Astrocyte (in vitro differentiated cells and primary cell): ENCODE measurements at places on chromosomes 7 and 10. TPM values are rescaled to one million over a fixed set of nuclear protein-coding genes. Genes with fewer than 3 reads are reported as not detected.

STAG3 gene
- total RNA-seq = 0.34 and 0.36 TPM in 2 replicates

DNA sequence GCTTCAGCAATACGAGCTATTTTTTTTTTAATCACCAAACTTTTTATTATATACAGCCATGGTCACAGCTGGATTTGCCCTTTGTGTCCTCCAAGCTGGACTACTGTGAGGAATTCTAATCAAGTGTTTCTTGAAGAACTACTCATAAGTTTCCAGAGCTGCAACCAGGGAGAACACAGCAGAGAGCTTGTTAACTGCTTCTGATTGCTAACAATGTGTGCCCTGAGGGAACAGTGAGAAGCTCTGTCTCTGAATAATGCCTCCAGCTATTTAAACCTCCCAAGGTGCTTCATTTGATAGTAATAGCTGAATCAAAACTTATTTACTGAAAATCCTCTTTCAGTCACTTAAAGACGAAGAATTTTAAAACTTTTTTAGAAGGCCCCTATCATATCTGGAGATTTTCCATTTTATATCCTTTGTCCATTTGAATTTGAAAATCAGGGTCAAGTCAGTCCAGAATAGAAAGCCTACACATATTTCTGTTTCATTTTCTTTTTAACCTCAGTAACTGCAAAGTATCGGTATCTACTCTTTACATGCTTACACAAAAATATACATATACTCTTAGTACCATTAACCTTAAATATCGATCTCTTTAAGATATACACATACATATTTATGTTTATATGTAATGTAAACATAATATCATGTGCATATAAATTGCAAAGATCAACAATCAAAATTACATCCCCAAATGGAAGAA lies 1024.2 kb downstream of the GRM8 start:
- no peak overlapping the region for H3K4me3 ChIP-seq
- H3K27me3 ChIP-seq = no peaks in the 10 kb centered on the region
- H3K27ac ChIP-seq = no peak overlapping the region
- H3K4me1 ChIP-seq = no peaks in the 10 kb centered on the region
- DNase-seq = no peak

- peaks cover 78% of the 10 kb centered on the region for H3K36me3 ChIP-seq
- no peak overlapping the region for H3K27ac ChIP-seq
- peaks cover 3% of the 10 kb centered on the region for H3K4me1 ChIP-seq
- peak; percentile 49 for DNase-seq
Measured at GRCh38 chr7:143300959-143301935, 13.1 kb downstream of the CASP2 start.

- DNase-seq = no peak
- peaks cover 8% of the 10 kb centered on the region for H3K36me3 ChIP-seq
- H3K27me3 ChIP-seq = no peaks in the 10 kb centered on the region
- no peak overlapping the region for H3K27ac ChIP-seq
- H3K4me1 ChIP-seq = peaks cover 7% of the 10 kb centered on the region
- peak overlapping the region; percentile 86 for H3K4me3 ChIP-seq
Measured at GRCh38 chr10:68470300-68470699, 1.5 kb downstream of the DNA2 start.

- no peaks in the 10 kb centered on the region for H3K36me3 ChIP-seq
- H3K27ac ChIP-seq = no peak overlapping the region
- peaks cover 92% of the 10 kb centered on the region for H3K27me3 ChIP-seq
- H3K4me3 ChIP-seq = no peak overlapping the region
- DNase-seq = no peak
Measured at GRCh38 chr10:123140164-123140982, 4.6 kb downstream of the HMX3 start.

CAMK2B gene
- 0.18 TPM in 1 of 2 replicates, not detected in the other for total RNA-seq

GRCh38 chr10:16384021-16384420 lies 52.8 kb upstream of the PTER start:
- no peak for DNase-seq
- H3K27me3 ChIP-seq = no peaks in the 10 kb centered on the region
- no peak overlapping the region for H3K4me3 ChIP-seq
- H3K4me1 ChIP-seq = no peaks in the 10 kb centered on the region

KAT6B gene
- 21.6 and 21.7 TPM in 2 replicates for total RNA-seq

- no peaks in the 10 kb centered on the region for H3K27me3 ChIP-seq
- peaks cover 12% of the 10 kb centered on the region for H3K4me1 ChIP-seq
- H3K27ac ChIP-seq = no peak overlapping the region
- peaks cover 5% of the 10 kb centered on the region for H3K36me3 ChIP-seq
- H3K4me3 ChIP-seq = no peak overlapping the region
Measured at GRCh38 chr10:70715853-70716795, 43.8 kb downstream of the ADAMTS14 start.

GRCh38 chr10:37681617-37681999 lies 175.8 kb downstream of the ZNF248 start:
- H3K27me3 ChIP-seq = no peaks in the 10 kb centered on the region
- H3K4me3 ChIP-seq = no peak overlapping the region
- H3K4me1 ChIP-seq = no peaks in the 10 kb centered on the region
- H3K36me3 ChIP-seq = no peaks in the 10 kb centered on the region
- H3K27ac ChIP-seq = no peak overlapping the region
- DNase-seq = no peak

DNA sequence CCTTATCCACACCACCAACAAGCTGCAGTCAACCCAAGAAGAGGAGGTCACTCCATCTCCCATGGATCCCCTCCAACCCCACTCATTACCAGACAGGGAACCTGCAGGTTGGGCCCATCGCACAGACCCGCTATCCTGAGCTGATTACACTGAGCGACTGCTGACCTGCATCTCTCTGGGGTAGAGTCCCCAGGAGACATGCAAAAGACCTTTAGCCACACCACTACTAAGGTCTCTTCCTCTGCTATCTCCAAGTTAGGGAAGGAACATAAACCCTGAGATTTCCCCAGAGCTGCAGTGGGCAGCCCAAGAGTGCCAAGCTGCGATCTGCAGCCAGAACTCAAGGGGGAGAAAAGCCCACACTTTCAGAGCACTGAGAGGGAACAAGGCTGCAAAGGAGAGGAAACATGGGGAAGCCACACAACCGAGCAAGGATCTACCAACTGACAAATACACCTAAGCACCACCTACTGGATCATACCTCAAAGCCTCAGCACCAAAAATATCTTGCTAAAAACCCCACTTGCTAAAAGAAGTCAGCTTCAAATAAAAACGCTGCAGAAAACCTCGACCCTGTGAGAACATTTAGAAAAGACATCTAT lies 298.2 kb downstream of the SORCS1 start:
- no peaks in the 10 kb centered on the region for H3K36me3 ChIP-seq
- H3K4me3 ChIP-seq = no peak overlapping the region
- no peak overlapping the region for H3K27ac ChIP-seq

DNA sequence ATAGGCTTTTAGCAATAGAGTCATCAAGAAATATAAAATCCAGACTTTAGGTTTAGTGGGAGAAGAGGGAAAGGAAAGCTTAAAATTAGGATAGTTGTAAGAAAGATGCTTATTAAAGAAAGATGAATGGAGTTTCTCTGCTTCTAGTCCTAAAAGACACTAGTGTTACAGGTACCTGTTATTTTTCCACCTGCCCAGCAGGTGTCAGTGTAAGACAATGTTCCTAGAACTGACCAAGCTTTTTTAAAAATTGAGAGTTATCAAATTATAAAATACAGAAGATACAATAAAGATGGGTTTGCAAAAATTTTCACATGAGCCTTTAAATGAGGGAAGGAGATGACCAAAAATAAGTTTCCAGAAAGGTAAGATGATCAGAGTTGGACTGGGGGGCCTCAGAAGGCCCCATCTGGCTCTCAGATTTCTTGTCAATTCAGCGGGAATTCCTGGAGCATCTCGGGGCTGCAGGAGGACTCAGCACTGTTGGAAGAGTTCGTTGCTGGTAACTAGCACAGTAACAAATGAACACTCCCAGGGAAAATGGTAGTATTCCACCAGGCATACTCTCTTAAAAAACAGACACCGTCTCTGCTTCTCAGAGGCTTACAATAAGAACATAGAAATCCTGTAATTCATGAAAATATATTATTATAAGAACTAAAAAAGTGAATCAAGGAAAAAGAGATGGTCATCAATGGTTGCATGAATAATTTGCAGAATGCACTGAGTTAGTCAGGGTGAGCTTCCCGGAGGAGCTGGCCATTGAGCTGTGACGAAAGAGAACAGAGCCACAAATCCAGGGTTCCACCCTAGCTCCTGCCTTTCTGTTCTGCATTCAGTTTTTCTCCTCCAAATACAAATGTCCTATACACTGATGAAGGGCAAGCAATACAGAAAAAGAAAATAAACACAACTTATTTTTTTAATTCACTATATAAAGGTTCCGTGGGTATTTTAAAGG lies 71.8 kb upstream of the PIK3CG start:
- no peak for DNase-seq
- H3K27ac ChIP-seq = no peak overlapping the region
- no peaks in the 10 kb centered on the region for H3K27me3 ChIP-seq
- H3K4me1 ChIP-seq = no peaks in the 10 kb centered on the region

ZNF37A gene
- 10.1 and 10.3 TPM in 2 replicates for total RNA-seq

DNA sequence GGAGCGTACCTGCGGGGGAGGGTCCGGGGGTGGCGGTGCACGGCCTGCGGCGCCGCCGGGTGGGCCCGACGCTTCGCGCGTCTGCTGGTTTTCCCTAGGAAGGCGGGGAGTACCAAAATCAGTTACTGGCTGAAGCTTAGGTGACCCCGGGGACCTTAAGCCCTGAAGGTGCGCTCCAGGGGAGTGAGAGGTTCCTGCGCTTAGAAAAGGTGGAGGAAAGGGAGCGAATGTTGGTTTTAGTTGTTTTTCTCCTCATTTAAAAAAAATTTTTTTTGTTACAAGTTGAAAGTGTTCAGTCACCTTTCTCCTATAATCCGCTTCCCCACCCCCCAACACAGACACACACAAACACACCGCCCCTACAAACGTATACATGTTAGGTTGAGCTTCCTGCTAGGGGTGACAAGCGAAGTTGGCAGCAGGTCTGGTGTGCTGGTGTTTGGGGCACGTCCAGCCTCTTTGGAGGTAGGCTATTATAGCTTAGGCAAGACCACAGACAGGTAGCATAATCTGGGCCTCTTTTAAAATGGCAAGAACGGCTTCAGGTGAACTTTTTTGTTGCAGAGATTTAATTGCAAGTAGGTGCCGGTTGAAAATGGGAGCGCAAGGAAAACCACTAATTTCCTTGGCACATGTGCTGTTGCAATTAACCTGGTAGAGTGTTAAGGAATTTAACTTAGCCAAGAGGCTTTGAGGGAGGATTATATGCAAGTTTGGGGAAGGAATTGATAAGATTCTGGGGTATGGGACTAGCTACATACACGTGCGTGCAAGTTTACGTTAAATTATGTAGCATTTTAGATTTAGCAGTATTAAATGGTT lies 945 bp downstream of the ADD3 start:
- peaks cover 37% of the 10 kb centered on the region for H3K4me1 ChIP-seq
- peak overlapping the region; percentile 70 for H3K4me3 ChIP-seq
- DNase-seq = no peak
- no peaks in the 10 kb centered on the region for H3K27me3 ChIP-seq

DNA sequence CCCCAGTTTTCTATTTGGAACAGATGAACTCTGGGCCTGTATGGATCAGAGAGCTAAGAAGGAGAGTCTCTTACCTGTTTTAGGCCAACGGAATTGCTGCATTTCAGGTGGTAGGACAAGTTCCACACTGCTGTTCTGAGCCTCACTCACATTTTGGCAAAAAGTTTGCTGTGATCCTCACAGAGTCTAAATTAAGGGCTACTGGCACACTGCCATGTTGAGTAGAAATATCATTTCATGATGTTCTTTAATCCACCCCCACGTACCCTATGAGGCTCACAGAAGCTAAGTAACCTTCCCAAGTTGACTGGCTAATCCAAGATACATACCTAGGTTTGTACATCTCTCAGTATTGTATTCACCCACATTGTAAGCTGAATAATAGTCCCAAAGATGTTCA lies 447.2 kb downstream of the INHBA start:
- H3K36me3 ChIP-seq = no peaks in the 10 kb centered on the region
- no peak overlapping the region for H3K27ac ChIP-seq
- peaks cover 13% of the 10 kb centered on the region for H3K4me1 ChIP-seq
- no peak overlapping the region for H3K4me3 ChIP-seq
- DNase-seq = no peak
- H3K27me3 ChIP-seq = no peaks in the 10 kb centered on the region

CALML3 gene
- not detected in 2 replicates for total RNA-seq

OR2A42 gene
- not detected in 2 replicates for total RNA-seq

GRCh38 chr7:68187532-68187931 lies 1190.9 kb downstream of the TYW1 start:
- H3K27me3 ChIP-seq = no peaks in the 10 kb centered on the region
- H3K4me1 ChIP-seq = no peaks in the 10 kb centered on the region
- no peak for DNase-seq
- no peak overlapping the region for H3K27ac ChIP-seq

- H3K4me3 ChIP-seq = no peak overlapping the region
- H3K4me1 ChIP-seq = no peaks in the 10 kb centered on the region
- H3K27ac ChIP-seq = no peak overlapping the region
- DNase-seq = no peak
- H3K36me3 ChIP-seq = no peaks in the 10 kb centered on the region
Measured at GRCh38 chr7:148060724-148061123, 529.8 kb upstream of the C7orf33 start.

DNA sequence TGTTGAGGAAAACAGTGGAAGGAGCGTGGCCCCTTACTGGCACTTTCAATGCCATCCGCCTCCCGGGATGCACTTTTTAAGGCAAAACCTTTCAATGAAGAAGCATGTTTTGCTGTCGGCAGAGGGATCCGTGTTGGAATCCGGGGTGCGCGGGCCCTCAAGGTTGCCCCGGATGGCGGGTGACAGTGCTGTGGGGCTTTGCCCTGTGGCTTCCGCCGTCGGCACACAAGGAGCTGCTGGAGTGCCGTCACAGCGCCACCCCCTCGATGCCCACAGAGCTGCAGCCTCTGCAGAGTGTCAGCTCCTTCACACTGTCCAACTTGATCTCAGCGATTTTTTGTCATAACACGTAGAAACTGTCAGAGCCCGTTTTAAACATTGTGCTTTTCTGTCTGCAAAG lies 59.0 kb downstream of the NKX6-2 start:
- no peak overlapping the region for H3K27ac ChIP-seq
- no peak overlapping the region for H3K4me3 ChIP-seq
- no peaks in the 10 kb centered on the region for H3K27me3 ChIP-seq
- no peaks in the 10 kb centered on the region for H3K36me3 ChIP-seq
- no peaks in the 10 kb centered on the region for H3K4me1 ChIP-seq

GRCh38 chr7:64876792-64877713 lies 26.0 kb upstream of the ZNF273 start:
- H3K4me3 ChIP-seq = peak overlapping the region; percentile 15
- H3K36me3 ChIP-seq = no peaks in the 10 kb centered on the region
- DNase-seq = no peak
- H3K4me1 ChIP-seq = no peaks in the 10 kb centered on the region
